ENCODE measurements at places on chromosomes 5 and 9.

DNA sequence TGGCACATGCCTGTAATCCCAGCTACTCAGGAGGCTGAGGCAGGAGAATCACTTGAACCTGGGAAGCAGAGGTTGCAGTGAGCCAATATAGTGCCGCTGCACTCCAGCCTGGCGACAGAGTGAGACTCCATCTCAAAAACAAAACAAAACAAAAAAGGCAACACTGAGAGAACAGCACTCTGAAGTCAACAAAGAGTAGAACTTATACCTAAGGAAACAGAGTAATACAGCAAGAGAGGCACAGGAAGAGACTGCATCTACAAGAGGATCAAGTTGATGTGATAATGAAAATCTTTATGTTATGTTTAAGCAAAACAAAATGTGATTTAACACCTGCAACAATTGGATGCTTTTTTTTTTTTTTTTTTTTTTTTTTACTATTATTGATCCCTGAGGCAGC is 33.1 kb downstream of the FYB1 start:
- DNase-seq: no peak

DNA sequence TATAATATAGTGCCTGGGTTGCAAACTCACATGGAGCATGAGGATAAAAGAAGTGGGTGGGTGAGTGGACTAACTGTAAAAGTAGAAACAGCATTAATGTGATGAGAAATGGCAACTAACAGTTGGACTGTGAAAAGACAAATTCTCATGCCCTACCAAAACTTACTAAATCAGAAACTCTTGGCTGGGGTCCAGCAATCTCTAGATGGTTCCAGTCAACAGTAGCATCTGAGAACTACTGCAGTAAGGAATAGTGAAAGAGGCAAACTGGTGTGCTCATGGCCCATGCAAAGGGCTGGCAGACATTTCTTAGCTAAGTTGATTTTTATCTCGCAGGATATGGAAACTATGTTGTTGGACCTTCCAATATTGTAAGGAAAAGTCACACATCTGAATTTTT is 150.3 kb downstream of the PIK3R1 start:
- no peak for DNase-seq

- DNase-seq: no peak
These were observed 193.5 kb downstream of the PLK2 start for GRCh38 chr5:58266402-58266801.

- no peak for DNase-seq
These were observed 8.1 kb downstream of the IDNK start for GRCh38 chr9:83630938-83631457.

DNA sequence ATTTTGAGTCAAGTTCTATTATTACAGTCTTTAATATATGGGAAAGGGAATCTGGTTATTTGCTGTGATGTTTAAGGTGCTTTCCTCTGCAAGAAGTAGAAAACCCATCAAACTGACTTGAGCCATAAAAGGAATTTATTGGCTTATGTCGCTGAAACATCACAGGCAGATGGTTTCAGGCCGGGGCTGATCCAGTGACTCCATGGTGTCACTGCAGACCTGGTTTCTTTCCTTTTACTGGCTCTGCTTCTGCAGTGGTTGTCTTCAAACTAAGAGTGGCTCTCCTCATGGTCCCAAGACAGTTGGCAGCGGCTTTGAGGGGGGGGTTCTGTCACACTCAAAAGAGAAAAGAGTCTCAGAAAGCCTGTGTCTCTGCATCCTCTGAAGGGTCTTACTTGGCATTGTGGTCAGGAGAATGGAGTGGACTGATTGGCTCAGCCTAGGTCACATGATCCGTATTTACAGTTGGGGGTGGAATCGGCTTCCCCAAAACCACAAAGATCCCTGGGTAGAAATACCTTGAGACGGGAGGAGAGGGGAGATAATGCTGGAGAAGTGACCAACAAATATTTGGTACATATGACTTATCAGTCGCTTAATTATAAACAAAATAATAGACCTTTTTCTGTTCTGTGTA is 106.3 kb downstream of the DAPK1 start:
- no peak for DNase-seq

- peak; percentile 77 for DNase-seq
These were observed 16.7 kb upstream of the IL13 start for GRCh38 chr5:132641241-132641723.

DNA sequence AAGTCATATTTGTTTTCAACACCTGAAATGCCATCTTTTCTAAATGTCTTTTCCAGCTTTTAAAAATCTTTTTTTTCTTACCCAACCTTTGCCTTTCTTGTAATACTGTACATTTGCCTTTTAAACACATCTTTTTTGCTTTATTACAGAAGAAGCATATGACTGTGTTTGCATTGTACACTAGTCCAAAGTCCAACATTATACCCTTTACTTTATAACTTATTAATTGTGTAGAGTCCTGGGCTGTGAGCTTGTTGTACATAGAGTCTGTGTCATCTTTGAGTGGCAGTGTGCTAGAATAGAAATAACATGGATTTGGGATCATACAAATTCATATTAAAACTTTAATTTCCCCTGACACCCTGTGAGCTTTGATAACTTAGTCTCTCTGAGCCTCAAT is 23.7 kb downstream of the CWC27 start:
- DNase-seq: no peak

- no peak for DNase-seq
These were observed 16.9 kb downstream of the CNTFR start for GRCh38 chr9:34572628-34573027.

GRCh38 chr5:127799293-127799905 is 96.2 kb downstream of the CCDC192 start:
- DNase-seq: no peak

- DNase-seq: no peak
These were observed 12.9 kb upstream of the MOB3B start for GRCh38 chr9:27542508-27542907.

DNA sequence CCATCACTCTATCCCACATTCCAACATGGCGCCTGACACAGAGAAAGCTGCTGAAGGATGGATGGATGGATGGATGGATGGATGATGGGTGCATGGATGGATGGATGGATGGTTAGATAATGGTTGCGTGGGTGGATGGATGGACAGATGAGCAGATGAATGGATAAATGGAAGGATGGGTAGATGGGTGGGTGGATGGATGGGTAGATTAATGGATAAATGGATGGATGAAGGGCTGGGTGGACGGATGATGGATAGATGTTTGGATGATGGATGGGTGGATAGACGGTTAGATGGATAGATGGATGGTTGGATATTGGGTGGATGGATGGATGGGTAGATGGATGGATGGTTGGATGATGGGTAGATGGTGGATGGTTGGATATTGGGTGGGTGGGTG is 4.5 kb downstream of the LCN12 start:
- DNase-seq: no peak

- no peak for DNase-seq
These were observed 15.9 kb downstream of the ENG start for GRCh38 chr9:127838375-127839078.

- no peak for DNase-seq
These were observed 143.4 kb upstream of the OTULINL start for GRCh38 chr5:14438195-14438606.

- no peak for DNase-seq
These were observed 35.7 kb downstream of the SEMA4D start for GRCh38 chr9:89462199-89462598.

GRCh38 chr5:5629607-5629978 is 207.1 kb downstream of the ICE1 start:
- no peak for DNase-seq

DNA sequence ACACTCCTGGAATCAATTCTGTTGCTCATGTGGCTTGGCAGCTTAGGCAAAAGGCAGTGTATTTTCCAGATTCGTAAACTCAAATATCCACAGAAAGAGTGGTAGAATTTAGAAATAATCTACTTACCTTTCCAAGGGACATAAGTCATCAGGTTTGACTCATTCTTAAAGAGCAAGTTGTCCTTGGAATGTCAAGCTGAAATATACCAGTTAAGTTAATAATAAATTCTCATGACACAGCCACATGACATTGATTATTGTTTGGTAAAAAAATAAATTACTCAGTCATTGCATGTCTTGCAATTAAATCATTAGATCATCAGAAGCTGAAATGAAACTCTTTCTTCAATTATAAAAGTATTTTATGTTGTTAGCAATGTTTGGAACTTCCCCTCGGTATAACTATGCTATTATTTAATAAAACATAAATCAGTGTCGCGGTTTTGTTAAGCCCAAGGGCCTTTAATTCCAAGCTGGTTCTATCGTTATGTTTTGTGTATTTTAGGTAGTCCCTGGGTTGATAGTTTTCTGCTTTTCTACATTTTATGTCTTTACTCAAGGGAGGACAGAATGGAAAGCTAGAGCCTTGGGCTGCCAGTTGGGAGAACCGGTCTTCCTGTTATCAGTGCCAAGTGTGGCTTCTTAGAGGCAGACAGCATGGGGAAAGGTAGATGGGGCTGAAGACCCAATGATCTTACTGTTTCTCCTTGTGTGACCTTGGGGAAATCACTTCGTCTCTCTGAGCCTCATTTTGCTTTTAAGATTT is 79.3 kb upstream of the PRLR start:
- DNase-seq: no peak

- no peak for DNase-seq
These were observed 13.4 kb downstream of the CEP72 start for GRCh38 chr5:625516-625915.

DNA sequence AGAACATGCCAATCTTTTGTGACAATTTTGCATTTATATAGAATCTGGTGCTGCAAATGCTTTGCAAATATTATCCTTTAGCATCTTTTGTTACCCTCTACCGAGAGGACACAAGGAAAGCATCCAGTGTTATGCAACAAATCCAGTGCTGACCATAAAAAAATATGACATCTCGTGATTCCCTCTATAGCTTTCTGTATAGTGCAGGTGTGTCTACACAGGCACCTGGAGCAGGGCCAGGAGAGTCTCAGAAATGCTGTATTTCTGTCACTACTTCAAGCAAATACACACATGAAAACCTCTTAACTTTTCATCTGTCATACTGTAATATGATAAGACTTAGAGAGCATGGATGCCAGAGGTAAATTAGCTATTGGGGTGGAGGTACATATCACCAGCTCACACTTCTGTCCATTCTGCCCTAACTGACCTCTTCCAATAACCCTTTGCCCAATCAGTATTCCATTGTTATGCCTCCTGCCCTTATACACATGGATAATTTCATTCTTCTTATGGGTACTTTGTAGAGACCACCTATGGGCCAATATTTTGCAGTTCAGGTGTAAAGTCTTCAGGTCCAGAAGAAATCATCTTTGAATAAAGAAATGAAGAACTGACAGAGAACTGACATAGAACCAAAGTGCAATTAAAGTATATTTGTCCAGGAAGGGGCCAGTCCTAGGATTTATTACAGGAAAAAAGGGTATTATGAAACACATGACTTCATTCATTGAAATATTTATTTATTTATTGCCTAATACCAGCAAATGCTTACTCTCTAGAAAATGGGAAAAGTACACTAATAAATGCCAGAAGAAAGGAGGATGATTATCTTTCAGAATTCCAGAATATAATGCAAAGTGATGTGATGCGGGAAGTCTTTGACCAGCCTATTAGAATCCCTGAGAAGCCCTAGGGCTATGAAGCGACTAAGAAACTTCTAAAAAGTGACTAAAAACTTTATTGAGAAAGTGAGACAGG is 106.5 kb downstream of the EPB41L4A start:
- no peak for DNase-seq

- DNase-seq: no peak
These were observed 567.9 kb upstream of the DAB2 start for GRCh38 chr5:39992617-39993202.

DNA sequence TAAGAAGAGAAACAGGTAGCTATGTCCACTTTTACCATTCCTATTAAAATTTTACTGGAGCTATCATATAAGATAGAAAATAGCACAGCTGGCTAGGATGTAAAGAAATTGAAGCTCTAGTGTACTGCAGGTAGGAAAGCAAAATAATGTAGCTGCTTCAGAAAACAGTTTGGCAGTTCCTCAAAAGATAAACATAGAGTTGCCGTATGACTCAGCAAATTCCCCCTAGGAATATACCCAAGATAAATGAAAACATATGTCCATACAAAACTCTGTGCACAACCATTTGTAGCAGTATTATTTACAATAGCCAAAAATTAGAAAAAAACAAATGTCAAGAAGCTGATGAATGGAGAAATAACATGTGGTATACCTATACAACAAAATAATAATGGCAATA is 64.6 kb upstream of the SHISAL2B start:
- no peak for DNase-seq

DNA sequence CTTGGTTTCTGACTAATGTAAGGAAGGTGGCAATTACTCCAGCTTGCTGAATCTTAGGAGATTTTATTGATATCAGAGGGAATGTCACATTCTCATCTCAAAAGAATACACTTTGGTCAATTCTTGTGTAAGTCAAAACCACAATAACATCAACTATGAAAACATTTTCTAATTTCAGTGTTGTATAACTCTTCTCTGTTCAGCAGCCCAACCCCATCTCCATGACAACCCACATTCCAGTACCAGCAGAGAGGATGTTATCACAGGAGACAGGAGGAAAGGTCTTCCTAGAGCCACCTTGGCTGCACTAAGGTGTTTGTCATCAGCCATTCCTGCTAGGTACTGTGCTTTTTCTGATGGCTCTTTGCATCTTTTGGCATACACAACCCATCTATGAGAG is 529.1 kb upstream of the BRINP1 start:
- no peak for DNase-seq

DNA sequence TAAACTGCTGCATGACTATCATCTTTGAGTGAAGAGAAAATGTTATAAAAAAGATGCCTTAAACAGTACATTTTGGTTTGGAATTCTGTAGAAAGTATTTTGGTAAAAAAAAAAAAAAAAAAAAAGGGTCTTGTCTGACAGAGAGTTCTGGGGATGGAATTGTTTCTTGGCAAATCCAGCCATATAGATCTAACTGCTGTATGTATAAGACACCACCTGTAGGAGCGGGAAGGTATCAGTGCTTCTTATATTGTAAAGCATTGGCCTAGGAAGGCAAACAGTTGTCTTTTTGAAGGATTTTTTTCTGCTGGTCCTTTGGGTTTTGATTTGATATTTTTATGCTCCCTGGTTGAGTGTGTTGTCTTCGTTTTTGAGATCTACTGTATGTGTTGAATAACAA is 2.8 kb downstream of the PURA start:
- DNase-seq: no peak

DNA sequence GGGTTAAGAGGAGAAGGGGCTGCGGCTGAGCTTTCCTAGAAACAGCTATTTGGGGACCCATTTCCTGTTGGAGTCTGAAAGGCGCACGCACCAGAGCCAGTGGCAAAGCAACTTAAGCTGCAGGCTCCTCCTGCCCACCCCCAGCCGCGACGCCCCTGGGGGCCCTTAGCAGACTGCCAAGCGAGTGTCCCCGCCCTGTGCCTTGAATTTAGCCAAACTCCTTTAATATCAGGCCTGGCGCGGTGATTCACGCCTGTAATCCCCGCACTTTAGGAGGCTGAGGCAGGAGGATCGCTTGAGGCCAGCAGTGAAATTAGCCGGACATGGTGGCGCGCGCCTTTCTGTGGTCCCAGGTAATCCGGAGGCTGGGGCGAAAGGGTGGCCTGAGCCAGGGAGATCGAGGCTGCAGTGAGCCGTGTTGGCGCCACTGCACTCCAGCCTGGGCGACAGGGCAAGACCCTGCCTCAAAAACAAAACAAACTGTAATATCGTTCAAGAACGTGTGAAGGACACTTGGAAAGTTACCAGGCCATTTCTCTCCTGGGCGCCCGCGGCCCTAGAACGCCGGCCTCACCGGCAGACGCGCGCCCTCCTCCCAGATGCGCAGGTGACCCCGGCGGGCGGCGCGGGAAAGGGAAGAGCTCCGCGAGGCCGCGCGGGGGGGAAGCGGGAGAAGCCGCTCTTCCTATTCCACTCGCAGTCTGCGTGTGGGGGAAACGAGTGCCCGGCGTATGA is 1.0 kb upstream of the F2R start:
- no peak for DNase-seq

GRCh38 chr9:90299968-90300367 is 342.7 kb downstream of the DIRAS2 start:
- no peak for DNase-seq
